Right kidney (tissue), 9 donors: ENCODE measurements at places on chromosomes 6 and 20.
A peak's percentile ranks its signal among the peaks of the same experiment; 100 is the strongest.

GRCh38 chr6:77133031-77133430 is 330.3 kb downstream of the HTR1B start:
- DNase-seq = no peak

DNA sequence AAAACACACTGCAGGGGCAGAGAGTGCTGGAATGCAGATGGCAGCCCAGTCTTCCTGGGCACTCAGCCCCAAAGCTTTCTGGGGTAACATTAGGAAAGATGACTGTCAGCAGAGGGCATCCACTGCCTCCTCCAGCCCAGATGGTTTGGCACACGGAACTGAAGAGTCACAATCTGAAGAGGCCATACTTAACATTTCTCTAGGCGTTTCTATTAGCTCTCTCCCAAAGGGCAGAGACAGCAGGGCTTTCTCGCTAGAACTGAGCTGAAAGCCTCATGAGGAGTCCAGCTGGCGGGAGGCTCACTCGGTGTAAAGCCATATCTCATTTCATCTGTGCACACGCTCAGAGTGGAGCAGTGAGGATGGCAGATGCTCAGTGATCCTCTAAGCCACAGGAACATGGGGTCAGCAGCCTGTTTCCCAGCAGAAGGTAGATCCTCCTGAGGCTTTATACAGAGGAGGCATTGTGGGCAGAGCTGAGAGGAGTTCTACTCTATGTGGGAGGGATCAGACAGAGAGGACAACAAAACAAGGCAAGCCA is 28.1 kb downstream of the ALDH8A1 start:
- DNase-seq = no peak

GRCh38 chr6:26124781-26125685 is 37.8 kb downstream of the HFE start:
- DNase-seq = peak; percentile 68

- DNase-seq = no peak
These were observed 88.6 kb downstream of the LINC00237 start for GRCh38 chr20:21017528-21018085.

DNA sequence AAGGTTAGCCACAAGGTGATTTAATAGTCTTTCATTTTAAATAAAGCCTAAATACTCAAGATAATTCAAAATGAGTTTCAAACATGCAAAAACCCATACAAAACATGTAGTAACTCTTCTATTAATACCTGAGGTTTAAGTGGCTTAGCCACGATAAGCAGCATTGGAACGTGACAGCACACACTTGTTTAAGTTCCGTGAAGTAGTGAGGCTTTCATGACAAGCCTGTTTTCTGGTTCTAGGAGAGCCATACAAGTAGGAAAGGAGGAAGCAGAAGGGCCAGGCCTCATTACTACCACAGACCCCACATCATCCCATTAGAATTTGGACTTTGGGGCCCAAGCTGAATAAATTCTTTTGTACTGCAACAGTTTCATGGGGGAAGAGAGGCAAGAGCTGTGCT is 54.3 kb upstream of the PRND start:
- DNase-seq = no peak

- no peak for DNase-seq
These were observed 38.4 kb upstream of the HLA-G start for GRCh38 chr6:29789176-29789575.

GRCh38 chr6:14270925-14271788 is 153.6 kb downstream of the CD83 start:
- no peak for DNase-seq
